ENCODE measurements at places on chromosomes 12 and 14.

- DNase-seq, result no peak
Observed at GRCh38 chr14:91496790-91497189, 13.3 kb downstream of the PPP4R3A start.

GRCh38 chr12:43550831-43551271, 1.2 kb downstream of the ADAMTS20 start:
- no peak for DNase-seq

- no peak for DNase-seq
Observed at GRCh38 chr12:43348221-43348620, 203.8 kb downstream of the ADAMTS20 start.

DNA sequence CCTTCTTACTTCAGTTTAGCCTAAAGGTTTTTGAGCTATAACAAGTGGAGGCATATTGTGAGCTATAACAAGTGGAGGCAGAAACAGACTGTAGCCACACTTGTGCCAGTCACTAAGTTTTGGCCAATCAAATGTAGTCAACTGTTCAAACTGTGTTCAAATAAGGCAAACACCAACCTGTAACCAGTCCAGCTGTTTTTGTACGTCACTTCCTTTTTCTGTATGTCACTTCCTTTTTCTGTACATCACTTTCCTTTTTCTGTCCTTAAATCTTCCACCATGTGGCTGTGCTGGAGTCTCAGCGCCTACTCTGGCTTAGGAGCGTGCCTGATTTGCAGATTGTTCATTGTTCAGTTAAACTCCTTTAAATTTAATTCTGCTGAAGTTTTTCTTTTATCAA, 79.7 kb downstream of the FUT8 start:
- no peak for DNase-seq

DNA sequence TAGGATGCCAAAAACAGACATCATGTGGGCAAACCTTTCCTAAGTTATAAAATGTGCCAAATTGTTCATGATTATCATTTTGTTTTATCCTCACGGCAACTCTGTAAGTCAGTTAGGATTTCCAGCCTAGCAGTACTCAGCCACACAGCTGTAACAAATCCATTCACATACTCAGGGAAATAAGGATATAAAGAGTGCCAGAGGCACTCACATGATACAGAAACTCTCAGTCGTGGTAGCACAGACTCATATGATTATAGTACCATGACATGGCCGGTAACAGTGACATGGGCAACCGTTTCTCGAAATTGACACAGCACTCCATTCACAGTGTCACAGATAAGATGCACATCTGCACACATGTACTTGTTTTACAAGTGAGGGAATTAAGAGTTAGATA, 344.2 kb downstream of the LRIG3 start:
- no peak for DNase-seq
